ENCODE measurements at places on chromosomes 12 and 14. TPM values are rescaled to one million over a fixed set of nuclear protein-coding genes. Genes with fewer than 3 reads are reported as not detected.

DNA sequence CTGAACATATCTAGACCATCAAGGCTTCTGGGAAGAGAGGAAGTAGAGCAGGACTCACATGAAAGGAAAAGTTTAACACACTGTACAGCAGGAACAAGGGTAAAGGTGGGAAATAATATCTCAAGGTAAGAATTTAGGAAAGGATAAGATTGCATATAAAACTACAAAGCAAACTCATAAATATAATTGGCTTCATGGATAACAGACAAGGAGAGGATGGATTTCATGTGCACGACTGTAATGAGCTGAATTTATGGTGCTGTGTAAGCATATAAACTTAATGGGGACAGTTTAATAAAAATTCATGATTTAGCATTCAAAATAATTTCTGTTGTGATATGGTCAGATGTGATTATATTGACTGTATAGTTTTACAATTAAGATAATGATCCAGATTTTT lies 298.0 kb downstream of the GXYLT1 start:
- DNase-seq = no peak

DNA sequence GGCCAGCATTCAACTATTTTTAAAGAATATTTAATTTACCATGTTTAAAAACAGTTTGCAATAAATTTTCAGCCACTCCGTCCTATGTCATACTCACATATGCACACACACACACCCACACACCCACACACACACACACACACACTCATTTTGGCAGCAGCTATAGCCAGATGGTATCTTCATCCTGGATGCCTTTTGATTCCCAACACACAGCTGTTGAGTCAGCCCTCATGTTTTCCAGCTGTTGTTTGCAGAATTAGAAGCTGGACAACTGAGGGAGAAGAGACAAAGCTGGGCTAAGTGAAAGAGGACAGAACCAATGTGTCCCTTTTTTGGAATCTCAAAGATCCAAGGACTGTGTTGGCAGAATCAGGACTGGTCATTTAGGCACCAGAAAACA lies 80.0 kb upstream of the EGLN3 start:
- peak; percentile 70 for DNase-seq

GRCh38 chr12:128789356-128789929 lies 34.3 kb downstream of the SLC15A4 start:
- no peak for DNase-seq

DNA sequence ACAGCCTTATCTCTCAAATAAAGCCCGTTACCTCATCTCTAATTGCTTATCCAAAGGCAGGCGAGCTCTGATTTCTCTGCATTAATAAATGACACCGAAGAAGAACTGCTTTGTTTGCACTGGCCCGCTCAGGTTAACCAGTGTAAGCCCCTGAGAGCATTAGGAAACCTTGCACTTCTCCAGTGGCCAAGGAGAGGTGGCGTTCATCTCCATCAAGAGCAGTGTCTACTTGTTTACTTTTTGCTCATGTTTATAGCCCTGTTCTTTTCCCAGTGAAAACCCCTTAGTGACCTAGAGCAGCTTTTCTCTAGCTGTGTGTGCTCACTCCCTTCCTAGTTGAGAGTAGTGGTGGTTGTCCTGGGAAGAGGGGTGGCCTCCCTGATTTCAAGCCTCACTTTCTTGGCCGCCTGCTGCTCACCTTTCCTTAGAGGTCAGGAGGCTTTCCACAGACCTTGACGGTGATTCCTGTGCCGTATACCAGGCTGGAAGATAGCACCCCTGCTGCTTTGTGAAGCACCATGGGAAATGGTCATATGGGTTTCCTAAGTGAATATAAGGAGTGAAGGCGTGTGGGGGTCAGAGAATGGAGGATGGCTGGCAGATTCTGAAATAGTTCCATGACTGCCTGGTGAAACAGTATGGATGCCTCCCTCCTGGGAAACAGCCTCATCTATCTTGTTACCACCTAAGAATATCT lies 16.6 kb downstream of the FBXW8 start:
- DNase-seq = no peak

Gene B3GNT4
- polyA plus RNA-seq = 0.82 TPM

DNA sequence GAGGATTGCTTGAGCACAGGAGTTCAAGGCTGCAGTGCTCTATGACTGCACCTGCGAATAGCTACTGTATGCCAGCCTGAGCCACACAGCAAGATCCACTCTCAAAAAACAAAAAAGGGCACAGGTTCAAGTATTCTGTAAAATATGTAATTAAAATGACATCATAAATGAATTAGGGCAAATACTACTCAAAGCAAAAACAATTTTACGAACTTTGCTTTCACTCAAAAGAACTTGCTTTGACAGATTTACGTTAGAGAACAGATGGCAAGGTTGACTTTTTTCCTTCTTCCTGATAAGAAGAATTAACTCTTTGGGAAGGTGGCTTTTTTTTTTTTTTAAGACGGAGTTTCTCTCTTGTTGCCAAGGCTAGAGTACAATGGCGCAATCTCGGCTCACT lies 44.0 kb upstream of the EAPP start:
- DNase-seq = no peak

Gene EEF1AKMT3
- 15.7 TPM for polyA plus RNA-seq

Gene MMP19
- 13.8 TPM for polyA plus RNA-seq

GRCh38 chr14:99745307-99745951 lies 47.8 kb upstream of the EML1 start:
- DNase-seq = peak; percentile 59

- DNase-seq = peak; percentile 84
Measured at GRCh38 chr14:21476523-21476924, 235 bp downstream of the RAB2B start.

Gene KLRC3
- polyA plus RNA-seq = not detected

DNA sequence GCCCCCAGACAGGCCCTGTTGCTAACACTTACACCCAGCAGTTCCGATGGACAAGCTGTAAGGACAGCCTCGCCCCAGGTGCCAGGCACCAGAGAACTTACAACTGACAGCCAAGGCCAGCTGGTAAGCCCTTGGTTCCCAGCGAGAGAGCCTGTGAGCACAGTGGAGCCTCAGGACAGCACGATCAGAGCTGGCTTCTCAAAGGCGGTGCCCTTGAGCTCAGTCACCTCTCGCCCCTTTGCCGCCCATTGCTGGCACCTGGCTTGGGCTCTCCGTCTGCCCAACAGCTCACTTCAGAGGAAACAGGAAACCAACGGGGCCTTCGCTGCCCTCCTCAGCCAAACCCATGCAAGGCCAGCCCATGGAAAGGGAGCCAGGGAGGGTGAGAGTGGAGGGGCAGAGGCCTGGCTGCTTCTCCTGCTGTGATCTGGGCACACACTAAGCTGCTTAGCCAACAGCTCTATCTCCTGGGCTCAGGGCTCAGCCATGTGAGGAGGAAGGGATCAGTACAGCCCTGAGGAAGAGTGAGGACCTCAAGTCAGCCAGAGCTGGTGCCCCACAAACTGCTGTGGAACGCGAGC lies 98.5 kb downstream of the SINHCAF start:
- no peak for DNase-seq

Gene FAM90A1
- not detected for polyA plus RNA-seq

DNA sequence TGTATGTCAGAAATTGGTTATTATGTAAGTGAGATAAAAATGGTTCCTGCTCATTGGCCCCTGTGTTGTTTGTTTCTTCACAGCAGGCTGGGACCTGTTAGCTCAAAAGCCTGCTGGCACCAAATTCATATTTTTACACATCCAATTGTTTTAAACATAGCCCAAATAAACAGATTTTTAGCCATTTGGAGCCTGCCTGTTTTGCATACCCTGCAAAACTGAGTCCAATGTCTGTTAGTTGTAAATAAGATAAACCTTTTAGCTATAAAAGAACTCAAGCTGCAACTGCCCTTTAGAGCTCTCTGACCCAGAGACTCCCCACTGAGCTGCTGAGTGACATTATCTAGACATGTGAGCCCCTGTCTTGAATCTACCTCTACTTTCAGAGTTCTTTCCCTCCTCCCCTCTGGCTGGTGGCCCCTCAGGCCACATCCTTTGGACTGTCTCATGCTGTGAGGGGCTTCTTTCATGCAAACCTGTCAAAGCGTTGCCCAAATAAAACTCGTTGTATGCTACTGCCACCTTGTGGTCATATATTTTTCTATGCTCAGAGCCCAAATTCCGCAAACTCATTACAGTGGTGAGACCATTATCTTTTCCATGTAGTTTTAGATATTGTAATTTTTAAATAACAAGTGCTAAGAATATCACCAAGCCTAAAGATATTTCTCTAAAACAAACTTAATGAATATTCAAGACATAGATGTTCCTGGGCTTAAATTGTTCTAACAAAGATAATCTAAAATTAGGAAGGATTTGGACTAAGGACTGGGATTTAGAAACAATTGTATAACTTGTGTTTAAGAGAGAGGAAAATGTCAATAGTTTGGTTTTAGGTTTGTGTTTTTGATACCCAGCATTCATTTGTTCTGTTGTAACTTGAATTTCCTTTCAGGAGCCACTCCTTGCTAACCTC lies 337.9 kb downstream of the AACS start:
- DNase-seq = peak; percentile 37

Gene NKX2-1
- polyA plus RNA-seq = not detected

- no peak for DNase-seq
Measured at GRCh38 chr14:96017882-96018281, 21.3 kb upstream of the C14orf132 start.

Gene ACOT2
- polyA plus RNA-seq = 56.9 TPM

DNA sequence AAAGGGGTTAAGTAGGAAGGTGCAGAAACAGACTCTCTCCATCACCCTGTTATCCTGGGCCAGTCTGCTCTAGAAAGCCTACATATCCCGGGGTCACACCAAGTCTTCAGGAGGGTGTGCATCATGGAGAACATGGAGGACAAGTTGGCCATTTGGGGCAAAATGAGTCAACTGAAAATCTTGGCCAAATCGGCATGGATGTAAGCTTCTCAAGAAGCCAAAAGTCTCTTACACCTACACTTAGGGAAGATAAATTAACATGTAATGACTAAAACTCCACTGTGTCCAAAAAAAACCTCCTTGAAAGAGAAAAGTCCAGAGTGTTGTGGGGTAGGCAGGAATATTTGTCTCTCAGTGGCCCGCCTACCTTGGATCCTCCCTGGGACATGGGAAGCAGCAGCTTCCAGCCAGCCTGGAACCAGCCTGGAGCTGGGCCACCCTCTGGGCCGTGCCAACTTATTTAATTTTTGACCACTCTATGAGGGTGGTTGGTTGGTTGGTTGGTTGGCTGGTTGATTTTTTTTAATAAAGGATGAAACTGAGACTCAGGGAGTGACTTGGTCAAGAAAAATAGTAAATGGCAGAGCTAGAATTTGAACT lies 17.9 kb upstream of the TC2N start:
- no peak for DNase-seq

Gene YARS2
- 34.8 TPM for polyA plus RNA-seq

DNA sequence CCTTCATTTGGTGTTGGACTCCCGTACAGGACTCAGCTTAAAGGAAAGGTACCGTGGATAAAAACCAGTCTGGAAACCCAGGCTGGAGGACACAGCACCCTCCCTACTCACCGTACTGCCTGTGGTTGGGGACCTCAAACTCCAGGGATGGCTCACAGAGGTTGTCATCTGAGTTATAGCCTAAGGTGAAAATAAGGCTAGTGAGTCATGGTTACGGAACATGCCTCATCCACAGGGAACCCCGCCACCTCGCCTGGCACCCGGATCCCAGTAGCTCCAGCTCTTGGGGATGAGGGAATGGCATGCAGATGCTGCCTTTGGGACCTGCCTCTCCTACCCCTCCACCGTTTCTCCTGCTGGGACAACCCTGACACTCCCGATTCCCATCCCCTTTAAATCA lies 36.8 kb upstream of the GPR68 start:
- peak; percentile 76 for DNase-seq

Gene LUM
- 584 TPM for polyA plus RNA-seq

DNA sequence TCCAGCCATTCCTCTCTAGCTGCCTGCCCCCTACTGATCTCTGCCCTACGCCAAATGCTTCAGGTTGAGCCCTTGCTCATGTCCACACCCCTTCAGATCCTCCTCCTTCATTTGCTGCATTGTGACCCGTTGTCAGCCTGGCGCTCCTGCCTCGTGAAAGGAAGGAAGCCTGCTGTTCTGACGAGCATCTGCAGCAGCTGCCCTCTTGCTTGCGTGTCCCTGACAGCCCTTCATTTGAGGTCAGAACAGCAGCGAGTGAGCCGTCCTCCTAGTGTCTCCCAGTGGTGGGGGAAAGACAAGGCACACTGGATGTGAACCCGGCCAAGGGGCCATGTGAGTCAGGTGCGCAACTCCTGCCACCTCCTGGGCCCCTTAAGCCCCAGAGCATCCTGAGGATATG lies 3.0 kb upstream of the PIANP start:
- DNase-seq = peak; percentile 46

Gene KRT6B
- not detected for polyA plus RNA-seq

Gene SERPINA1
- 0.16 TPM for polyA plus RNA-seq

DNA sequence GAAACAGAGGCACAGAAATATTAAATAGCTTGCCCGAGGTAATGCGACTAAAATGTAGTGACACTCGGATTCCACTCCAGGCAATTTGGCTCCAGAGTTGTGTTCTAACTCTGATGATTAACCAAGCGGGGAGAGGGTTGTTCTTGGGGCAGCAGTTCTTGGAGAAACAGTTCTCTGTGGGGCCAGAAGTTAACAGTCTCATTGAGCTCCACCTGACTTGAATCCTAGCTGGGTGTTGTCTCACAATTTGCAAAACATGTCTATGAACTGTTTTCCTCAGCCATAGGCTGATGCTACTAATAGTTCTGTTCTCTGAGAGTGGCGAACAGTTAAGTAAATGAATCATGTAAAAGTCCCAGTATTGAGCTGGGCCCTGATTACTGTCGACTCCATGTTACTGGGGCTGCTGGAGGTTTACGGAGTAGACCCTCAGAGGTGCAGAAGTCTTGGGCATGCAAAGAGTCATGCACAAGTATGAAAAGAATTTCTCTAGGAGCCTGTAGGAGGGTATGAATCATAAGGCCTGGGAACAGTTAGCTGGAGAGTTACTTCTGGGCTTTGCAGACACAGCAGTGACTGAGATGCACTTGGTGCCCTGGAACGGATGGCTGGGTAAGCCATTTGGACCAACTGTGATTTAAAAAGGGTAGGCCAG lies 15.4 kb upstream of the NIN start:
- peak; percentile 94 for DNase-seq

Gene STYK1
- polyA plus RNA-seq = 0.93 TPM

GRCh38 chr12:154058-154457 lies 59.9 kb downstream of the SLC6A12 start:
- no peak for DNase-seq

GRCh38 chr12:97984974-97985580 lies 522.5 kb downstream of the RMST start:
- no peak for DNase-seq

DNA sequence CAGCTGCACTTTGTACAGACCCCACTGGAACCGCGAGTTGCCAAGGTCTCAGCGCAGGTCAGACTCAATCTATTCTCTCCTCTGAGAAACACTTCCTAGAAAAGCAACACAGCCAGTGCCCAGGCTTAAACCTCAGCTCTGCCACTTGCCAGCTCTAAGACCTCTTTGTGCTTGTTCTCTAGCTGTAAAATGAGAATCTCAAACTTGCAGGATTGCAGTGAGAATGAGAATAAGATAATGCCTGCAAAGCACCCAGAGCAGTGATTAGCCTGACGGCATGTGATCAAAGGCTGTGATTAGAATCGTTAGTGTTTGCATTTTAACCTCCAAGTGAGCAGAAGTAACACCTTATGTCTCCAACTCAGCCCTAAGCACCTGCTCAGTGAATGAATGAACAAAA lies 21.3 kb downstream of the ANO2 start:
- no peak for DNase-seq

Data from GM23248 (cell line).